ENCODE measurements at places on chromosomes 7 and 10.

GRCh38 chr10:95275726-95276366 lies 15.0 kb downstream of the PDLIM1 start:
- DNase-seq, result no peak

DNA sequence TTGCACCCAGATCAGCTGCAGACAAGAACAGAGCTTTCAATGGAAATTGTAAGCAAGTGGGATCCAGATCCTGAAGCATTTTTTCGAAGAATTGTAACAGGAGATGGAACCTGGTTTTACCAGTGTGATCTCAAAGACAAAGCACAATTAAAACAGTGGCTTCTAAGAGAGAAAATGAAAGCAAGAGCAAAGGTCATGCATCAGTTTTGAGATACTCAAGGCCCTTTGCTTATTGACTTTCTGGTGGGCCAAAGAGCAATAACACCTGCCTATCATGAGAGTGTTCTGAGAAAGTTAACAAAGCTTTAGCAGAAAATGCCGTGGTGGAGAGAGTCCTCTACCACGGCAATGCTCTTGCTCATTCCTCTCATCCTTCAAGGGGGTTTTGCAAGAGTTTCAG lies 194.8 kb downstream of the TMEM178B start:
- no peak for DNase-seq

DNA sequence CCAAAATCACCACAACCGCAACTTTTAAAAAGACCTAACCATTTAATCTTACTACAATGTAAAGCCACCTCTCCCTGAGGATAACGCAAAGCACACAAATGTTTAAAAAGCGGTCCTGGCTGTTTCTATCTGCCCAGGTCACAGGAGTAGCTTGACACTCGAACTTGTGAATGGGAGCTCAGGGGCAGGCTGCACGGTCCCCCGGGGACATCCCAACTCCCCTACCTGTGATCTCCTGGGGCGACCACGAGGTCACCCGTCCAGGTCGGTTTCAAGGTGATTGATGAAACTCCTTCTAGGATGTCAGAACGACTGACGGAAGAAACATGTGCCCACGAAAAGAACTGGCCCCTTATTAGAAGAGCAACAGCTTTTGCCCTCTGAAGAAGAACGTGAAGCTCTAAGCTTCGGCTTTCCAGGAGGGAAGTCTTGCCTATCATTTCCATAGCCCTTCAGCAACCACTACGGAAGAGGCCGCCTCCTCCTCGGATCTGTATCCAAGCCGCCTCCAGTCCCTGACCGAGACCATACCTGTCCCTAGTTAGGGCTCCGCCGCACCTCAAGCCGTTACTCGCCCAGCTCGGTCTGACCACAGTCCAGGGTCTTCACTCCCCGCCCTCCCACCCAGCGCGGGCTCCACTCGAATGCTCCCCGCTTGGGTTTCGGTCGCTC lies 459 bp downstream of the CYCS start:
- DNase-seq, result peak; percentile 21

- DNase-seq, result no peak
Measured at GRCh38 chr7:79199961-79200360, 253.5 kb downstream of the MAGI2 start.

DNA sequence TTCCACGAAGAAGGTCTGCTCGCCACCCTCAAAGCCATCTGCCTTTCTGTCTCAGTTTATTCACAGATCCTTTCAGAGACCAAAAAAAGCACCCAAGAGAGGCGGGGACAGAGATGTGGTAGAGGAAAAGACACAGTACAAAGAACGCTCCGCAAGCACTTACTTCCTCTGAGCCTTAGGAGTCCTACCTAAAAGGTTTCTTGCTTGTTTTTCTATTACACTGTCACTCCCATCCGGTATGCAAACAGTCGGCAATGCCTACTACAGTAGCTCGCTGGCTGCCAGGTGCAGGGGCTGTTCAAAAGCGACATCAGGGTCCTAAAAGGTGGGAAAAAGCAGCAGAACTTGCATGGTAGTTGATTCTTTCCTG lies 816 bp downstream of the TECPR1 start:
- DNase-seq, result peak; percentile 7

GRCh38 chr10:30398193-30398592 lies 35.8 kb upstream of the MAP3K8 start:
- no peak for DNase-seq

DNA sequence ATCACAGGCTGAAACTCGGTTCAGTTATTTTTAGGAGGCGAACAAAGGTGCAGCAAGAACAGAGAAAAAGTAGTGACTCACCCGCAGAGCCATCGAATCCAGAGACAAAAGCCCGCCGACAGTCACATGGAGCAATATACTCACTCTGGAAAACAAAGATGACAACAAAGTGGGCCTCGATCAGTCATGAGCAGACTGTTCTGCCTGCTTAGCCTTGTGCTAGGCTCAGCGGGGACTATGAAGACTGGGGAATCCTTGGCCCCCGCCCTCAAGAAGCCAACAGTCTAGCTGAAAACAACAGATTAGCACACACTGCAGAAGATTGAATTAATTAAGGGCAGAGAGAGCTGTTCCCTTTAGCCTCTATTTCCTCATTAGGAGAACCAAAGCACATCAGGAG lies 30.4 kb downstream of the XPNPEP1 start:
- no peak for DNase-seq

- DNase-seq, result peak; percentile 67
Measured at GRCh38 chr7:76358011-76358480, 745 bp downstream of the YWHAG start.

DNA sequence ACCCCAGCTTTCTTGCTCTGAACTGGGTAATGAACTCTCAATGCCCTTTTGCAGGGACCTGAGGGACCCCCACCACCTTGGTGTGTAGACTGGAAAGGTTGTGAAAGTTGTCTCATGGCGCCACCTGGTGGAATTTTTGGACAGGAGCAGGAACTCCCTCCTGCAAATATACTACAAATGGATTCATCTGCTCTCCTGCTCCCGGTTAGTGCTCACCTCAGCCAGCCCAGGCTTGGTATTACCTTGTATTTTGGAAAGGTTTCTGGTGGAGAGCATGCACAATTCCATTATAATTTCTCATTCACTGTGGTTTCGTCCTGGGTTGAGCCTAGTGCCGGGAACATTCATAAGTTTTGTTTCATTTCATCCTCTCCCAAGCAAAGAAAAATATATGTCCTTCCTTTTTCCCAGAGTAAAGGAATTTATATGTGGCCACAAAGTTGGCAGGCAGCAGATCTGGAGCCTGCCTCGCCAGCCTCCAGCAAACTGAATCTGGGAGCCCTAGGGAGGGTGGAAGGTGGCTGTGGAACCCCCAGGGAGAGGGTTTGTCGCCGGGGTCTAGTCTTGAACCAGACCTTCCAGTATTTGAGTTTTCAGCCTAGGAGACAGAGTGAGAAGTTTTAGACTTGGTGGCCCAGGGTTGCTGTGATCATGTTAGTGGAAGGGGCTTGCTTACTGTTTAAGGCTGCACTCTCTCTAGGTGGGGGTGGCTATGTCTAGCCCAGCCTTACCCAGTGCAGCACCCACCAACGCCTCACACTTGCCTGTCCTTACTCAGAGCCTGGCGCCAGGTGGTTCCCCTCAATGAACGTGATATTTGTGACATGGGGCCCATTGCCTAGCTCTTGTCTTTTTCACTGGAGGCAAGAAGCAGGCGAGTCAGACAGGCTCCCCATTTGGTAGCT lies 9.5 kb downstream of the FAM241B start:
- DNase-seq, result peak; percentile 65

- DNase-seq, result no peak
Measured at GRCh38 chr10:29102233-29102632, 186.6 kb upstream of the LYZL1 start.

DNA sequence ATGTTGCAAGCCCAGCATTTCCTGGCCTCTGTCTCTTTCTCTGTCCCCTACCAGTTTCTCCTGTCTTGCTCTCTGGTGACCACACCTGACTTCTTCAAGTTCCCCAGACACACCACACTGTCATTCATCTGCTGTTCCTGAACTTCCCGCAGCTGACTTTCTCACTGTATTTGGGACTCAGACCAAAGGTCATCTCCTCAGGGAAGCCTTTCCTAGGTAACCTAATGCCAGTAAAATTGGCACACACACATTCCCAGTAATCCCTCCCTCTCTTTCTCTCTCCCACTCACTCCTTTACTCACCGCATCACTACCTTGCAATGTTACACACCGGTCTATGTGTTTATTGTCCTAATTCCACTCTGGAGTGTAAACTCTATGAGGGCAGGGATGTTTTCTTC lies 81.7 kb downstream of the ELMO1 start:
- no peak for DNase-seq

- DNase-seq, result peak; percentile 30
Measured at GRCh38 chr10:133442191-133442966, 11.4 kb upstream of the SCART1 start.

DNA sequence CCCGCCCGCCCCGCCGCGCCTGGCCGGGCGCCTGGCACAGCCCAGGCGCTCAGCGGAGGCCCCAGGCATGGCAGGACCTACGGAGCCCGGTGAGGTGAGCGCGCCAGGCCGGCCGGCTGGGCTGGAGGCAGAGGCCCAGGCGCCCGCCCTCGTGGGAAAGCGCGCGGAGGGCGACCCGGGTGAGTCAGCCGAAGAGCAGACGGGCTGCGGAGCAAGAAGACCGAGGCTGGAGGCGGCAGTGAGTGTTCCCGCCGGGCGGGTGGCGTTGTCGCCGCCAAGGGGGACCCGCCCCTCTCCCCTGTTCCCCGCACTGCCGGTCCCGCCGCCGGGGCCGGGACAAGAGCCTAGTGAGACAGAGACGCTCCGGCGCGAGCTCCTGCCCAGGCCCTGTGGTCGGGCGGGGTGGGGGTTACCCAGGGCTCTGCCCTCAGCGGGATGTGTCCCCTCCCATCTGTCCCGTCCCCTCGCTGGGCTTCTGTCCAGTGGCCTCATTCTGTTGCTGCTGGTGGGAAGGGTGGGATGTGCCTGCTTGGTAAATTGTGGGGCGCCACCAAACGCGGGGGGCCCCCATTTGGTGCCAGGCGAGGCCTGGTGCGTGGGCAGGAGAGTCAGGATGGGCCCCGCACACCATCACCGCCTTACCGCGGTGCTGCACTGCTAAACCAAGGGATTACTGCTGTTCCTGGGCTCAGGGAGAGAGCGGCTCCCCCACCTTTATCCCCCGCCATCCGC lies 17.0 kb upstream of the NODAL start:
- peak; percentile 69 for DNase-seq

DNA sequence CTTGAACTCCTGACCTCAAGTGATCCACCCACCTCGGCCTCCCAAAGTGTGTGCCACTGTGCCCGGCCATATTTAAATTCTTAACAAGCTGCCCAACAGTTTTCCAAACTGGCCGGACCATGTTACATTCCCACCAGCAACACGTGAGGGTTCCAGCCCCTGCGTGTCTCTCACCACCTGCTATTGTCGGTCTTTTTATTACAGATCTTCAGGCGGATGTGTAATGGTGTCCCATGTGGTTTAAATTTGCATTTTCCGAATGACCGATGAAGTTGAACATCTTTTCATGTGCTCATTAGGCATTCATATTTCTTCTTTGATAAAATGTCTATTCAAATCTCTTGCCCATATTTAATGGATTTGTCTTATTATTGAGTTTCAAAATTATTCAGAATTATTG lies 11.5 kb downstream of the ELFN1 start:
- no peak for DNase-seq

DNA sequence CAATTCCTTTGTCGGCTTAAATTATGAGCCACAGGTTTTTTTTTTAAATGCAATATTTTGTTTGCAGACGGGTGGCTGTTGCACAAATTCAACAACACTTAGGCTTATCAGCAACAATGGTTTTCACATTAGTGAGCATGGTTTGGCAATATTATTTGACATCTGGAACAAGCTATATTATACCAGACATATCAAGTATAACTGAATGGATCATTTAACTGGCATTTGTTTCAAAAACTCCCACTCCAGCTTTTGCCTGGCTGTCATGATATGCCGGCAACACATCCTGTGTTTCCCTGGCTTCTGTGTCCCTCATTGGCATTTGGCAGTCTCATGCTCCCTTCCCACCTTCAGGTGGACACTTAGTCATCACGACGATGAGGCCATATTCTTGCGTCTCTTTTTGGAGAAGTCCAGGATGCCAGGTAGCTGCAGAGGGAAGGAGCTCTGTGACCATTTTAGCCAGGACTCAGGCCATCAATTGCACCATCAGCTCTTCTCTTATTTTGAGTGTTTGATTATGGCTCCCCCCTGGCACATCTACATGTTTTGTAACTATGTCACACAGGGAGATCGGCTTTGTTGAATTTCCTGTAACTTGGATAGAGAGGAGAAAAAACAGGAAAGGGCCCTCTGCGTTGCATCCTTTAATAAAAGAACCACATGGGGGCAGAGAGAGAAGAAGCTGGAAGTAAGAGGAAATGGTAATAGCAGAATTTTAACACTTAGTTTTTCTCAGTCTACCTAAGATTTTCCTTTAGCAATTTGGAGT lies 413.9 kb downstream of the LRMDA start:
- DNase-seq, result no peak

GRCh38 chr7:45190406-45191165 lies 33.0 kb downstream of the RAMP3 start:
- no peak for DNase-seq

GRCh38 chr7:30917216-30917893 lies 5.7 kb downstream of the AQP1 start:
- no peak for DNase-seq

DNA sequence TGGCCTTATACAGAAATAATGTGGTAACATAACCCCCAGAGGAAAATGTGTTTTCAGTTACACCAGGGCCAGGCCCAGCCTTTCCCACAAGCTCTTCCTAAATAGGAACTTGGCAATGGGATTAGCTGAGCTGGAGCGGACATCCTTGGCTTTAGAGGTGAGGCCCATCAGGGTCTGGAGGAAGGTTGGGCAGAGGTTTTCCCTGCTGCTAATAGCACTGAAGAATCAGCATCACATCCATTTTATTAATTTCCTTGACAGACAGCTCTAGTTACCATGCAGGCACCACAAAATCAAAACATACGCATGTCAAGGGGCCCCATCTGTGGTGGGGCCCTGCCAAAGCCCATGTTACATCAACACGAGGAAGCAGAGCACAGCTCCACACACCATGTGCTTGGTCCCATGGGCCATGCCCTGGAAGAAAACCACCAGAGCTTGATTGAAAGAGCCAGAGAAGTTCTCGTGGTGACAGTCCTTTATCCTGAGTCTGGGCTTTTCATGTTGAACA lies 566.6 kb downstream of the KCNMA1 start:
- no peak for DNase-seq

DNA sequence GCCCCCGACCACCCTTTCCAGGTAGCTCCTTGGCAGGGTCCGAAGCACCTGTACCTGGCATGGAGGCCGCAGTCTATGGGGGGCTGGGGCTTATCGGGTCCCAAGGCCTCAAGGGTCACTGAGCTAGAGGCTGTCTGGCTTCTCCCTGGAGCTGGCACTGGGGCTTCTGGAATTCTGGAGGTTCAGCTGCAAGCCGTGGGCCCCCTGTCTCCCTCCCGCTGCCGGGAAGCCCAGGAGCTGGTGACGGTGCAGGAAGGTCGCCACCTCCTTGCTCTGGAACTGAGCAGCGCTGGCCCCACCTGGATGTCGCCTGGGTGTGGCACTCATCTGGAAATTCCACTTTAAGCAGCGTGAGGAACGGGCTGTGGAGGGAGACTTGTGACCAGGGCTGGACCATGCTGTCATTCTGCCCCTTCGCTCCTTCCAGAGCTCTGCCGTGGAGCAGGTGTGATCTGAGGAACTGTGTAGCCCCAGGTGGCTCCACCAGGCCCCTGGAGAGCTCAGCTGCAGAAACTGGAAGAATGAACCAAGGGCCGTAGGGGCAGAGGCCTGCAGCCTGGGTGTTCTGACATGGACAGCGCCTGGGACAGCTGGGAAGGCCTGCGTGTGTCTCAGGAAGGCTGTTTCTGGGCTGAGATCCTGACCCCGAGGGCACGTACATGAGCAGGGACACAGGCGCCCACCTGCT lies 129.7 kb upstream of the PPP2R2D start:
- DNase-seq, result no peak

Data from activated naive CD8-positive, alpha-beta T cell treated with anti-CD3 and anti-CD28 coated beads, Interleukin-2, amount 50 U/mL, for 24 hours (primary cell).